Hypothalamus (tissue), 51 donors: ENCODE measurements at places on chromosomes 2 and 18.

- no peak for DNase-seq
These were observed 264.1 kb upstream of the MEIS1 start for GRCh38 chr2:66170744-66171330.

- no peak for DNase-seq
These were observed 176.4 kb downstream of the ALK start for GRCh38 chr2:29744976-29745375.

DNA sequence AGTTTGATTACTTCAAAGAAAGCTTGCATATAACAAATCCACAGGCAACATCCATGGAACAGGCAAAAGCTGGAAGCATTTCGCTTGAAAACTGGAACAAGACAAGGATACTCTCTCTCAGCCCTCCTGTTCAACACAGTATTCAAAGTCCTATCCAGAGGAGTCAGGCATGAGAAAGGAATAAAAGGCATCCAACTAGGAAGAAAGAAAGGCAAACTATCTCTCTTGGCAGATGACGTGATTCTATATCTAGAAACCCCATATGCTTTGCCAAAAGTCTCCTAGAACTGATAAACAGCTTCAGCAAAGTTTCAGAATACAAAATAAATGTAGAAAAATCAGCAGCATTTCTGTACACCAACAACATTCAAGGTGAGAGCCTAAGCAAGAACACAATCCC is 34.1 kb upstream of the MC4R start:
- DNase-seq, result no peak

DNA sequence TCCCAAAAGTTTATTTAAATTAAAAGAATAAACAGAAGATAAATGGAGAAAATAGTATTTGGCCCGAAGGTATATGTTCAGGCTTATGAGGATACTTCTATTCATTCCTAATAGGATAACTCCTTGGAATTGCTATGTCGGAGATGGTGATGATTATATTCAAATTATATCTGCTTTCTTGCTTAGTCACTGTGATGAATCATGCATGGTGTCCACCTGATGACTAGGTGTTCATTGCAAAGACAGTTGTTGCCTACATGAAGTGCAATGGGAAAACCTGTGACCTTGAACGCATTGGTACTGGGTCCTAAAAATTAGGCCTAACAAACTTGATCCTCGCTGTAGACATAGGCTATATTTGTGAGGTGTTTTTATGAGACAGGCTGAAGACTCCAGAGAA is 617.3 kb upstream of the ZEB2 start:
- DNase-seq, result no peak

DNA sequence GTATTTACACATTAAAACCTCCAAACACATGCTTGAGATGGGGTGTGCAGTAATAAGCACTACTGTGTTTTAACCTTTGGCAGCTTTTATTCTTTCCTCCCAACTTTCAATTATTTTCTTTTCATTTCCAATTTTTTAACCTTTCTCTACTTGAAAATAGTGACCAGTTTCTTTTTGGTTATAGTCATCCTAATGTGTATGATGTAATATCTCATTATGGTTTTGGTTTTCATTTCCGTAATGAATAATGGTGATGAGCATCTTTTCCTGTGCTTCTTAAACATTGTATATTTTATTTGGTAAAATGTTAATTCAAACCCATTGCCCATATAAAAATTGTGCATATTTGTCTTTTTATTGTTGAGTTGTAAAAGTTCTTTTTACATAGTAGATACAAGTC is 103.5 kb downstream of the BMPR2 start:
- DNase-seq, result no peak

- DNase-seq, result no peak
These were observed 23.4 kb downstream of the DAPL1 start for GRCh38 chr2:158818511-158818910.

GRCh38 chr2:236665572-236666118 is 96.0 kb downstream of the ACKR3 start:
- DNase-seq, result no peak

- no peak for DNase-seq
These were observed 497.8 kb downstream of the EIPR1 start for GRCh38 chr2:2879781-2880180.

DNA sequence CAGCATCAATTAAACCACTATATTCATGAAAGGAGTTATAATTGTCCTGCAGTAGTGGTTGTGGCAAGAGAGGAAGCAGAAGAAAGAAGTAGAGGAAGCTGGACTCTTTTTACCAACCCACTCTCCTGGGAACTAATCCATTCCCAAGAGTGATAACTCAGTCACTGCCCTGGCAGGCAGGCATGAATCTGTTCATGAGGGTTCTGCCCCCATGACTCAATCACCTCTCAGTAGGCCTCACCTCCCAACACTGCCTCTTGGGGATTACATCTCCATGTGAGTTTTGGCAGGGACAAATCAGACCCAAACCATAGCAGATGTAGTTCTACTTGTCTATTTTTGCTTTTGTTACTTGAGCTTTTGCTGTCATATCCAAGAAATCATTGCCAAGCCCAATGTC is 232.7 kb upstream of the MAP2 start:
- no peak for DNase-seq

- DNase-seq, result no peak
These were observed 233.2 kb downstream of the CNTNAP5 start for GRCh38 chr2:124258140-124258880.

DNA sequence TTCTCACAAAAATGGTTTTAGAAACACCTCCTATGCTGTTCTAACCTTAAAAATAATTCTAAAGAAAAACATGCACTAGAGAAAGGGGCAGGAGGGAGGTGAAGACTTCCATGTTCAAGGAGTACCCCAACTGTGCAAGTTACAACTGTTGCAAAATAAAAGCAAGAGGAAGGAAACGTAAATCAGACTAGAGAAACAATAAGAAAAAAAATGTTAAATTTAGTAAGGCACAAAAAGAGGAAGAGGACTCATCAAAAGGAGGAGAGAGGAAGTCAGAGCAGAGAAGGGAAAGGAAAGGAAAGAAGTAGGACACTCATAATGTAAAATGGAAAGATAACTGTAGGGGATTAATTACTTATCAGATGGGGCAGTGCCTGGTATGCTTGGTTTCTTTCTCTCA is 34.1 kb downstream of the RAPH1 start:
- DNase-seq, result no peak

GRCh38 chr2:69645921-69646320 is 2.4 kb upstream of the AAK1 start:
- no peak for DNase-seq

- no peak for DNase-seq
These were observed 919.3 kb upstream of the CDH2 start for GRCh38 chr18:29096079-29096770.

DNA sequence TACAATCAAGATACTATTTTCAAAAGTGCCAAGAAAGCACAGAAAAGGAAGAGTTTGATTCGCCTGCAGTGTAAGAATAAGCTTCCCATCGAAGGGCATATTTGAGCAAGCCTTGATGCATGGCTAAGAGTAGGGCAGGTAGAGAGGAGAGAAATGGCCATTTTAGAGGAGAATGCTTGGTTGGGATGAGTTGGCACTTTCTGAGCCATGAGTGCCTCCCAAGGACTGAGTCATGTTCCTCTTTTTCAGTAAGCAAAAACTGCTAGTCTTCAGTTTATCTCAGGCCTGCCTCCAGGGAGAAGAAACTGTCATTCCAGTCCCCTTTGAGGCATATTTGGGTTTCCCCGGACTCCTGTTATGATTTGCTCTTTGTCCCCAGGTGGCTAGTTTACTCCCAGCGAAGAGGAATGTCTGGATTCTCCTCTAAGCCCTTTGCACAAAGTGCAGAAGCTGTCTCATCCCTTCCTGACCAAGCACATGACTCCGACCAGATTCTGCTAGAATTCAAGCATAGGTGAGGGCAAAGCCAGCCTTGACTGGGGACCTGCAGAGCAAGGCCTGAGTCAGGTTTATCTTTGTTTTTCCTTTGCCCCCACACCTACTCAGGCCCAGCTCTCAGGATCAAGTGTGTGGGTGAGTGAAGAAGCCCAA is 115.2 kb downstream of the TTC32 start:
- DNase-seq, result no peak

- DNase-seq, result no peak
These were observed 52.1 kb upstream of the ANKRD62 start for GRCh38 chr18:12041561-12041960.

DNA sequence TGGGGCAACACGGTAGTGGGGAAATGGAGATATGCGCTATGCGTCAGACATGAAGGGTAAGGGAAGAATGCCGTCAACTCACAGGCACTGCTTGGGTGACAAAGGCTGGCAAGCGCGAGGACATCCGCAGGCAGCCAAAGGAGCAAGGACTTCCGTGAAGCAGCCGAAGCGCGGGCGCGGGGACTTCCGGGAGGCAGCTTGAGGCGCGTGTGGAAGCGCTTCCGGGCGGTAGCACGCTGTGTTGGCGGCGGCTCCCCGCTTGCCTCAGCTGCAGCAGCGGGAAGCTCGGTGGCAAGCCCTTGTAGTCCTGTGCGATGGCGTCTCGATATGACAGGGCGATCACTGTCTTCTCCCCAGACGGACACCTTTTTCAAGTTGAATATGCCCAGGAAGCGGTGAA is at the start of gene PSMA8:
TSS of gene PSMA8 (plus strand) at position 218 of the 400 bp plus-strand sequence. CDS start at position 315, 97 bp downstream.
- DNase-seq, result no peak

DNA sequence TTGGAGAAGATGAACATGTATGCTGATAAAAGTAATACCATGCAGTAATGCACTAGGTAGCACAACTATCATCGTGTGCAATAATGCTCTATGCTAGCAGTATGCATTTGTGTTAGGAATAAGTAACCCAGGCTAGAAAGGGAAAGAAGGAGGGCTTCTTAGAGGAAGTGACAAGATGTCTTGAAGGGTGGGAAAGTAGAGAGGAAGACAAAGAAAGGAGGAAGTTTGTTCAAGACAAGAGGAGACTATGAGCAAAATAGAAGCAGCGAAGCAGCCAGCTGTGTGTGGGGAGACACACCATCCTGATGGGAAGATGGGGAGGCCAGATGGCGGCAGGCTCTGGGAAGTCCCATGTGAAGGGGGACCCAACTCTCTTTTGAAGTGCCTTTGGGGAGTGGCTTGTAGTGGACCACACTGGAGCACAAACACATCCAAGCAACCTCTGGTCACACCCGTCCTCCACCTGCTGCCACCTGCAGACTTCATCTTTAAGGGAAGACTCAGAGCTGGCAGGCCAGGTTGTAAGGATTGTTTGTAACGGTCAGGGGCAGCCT is 39.9 kb upstream of the INHBB start:
- no peak for DNase-seq

DNA sequence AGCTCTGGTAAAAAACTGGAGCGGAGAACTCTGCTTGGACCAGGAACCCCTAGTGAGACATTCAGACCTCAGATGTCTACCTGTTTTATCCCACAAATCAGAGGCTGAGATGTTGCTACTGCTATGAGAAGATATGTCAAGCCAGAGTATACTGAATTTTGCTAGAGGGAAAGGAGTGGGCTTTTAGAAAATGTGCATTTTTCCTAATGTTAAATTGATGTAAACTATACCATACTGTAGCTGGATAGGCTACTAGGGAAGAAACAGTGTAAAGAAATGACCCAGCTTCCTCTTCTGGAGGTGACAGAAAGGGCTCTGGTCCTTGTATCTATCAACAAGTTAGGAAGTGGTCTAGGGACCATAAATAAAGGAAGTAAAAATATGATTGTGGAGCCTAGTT is 65.0 kb downstream of the SLC39A10 start:
- DNase-seq, result no peak

- no peak for DNase-seq
These were observed 1023.2 kb upstream of the ZEB2 start for GRCh38 chr2:145543155-145543554.

DNA sequence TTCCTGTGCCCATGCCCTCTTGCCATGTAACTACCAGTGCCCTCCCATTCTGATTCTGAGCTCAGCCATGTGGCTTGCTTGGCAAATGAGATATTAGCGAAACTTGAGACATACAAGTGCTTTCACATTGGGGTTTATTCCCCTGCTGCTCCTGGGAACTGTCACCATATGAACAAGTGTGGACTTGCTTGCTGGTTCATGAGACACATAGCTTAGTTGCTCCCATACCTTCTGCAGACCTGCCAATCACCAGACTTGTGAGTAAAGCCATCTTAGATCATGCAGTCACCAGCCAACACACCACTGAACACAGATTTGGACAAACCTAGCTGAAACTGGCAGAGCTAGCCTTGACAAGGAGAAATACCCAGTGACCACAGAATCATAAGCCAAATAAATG is 155.1 kb downstream of the SS18 start:
- no peak for DNase-seq

GRCh38 chr2:37635504-37636380 is 35.7 kb downstream of the CDC42EP3 start:
- no peak for DNase-seq

DNA sequence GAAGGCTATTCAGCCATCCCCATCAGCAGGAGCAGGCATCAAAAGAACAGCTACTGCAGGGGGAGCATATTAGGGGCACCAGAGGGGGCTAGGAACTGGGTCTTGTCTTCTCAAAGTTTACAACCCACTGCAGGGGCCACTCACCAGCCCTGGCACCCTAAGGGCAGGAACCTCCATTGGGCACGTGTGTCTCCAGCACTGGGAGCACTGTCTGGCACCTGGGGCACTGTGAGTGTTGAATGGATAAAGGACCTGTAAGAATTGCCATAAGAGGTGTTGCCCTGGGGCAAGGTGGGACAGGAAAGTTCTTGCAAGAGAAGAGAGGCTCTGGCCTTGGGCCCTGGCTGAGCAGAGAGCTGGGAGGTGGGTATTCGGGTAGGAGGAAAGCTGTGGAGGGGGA is 1.4 kb upstream of the STEAP3 start:
- no peak for DNase-seq

GRCh38 chr2:199932312-199932855 is 21.3 kb downstream of the C2orf69 start:
- peak; percentile 23 for DNase-seq

- DNase-seq, result no peak
These were observed 139.5 kb upstream of the DAPL1 start for GRCh38 chr2:158655628-158656027.

- DNase-seq, result no peak
These were observed 125.8 kb upstream of the GAREM1 start for GRCh38 chr18:32596501-32596900.

- DNase-seq, result no peak
These were observed 81.3 kb downstream of the NEURL3 start for GRCh38 chr2:96423828-96424227.

DNA sequence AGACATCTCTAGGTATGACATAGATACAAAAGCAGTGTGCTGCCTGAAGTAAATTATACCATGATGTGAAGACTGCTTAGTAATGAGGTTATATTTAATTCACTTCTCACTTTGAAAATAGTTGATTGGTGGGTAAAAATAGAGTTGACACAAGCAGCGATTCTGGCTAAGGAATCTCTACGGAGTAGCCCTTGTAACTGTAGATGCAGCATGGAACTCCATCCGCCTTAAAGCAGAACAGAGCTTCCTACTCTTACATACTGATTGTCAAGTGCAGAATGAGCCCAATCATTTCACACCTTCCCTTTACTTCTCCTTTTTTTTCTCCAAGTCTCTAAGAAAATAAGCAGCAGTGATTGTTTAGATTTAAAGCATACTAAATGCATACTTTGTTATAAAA is 1594.6 kb upstream of the SLC39A10 start:
- DNase-seq, result no peak
